Activated CD8-positive, alpha-beta memory T cell treated with anti-CD3 and anti-CD28 coated beads, Interleukin-2, amount 10 ng/mL, durations not matched to agents 7 days and 5 days (primary cell): ENCODE measurements at places on chromosomes 3 and 15. TPM values are rescaled to one million over a fixed set of nuclear protein-coding genes. Genes with fewer than 3 reads are reported as not detected.

DNA sequence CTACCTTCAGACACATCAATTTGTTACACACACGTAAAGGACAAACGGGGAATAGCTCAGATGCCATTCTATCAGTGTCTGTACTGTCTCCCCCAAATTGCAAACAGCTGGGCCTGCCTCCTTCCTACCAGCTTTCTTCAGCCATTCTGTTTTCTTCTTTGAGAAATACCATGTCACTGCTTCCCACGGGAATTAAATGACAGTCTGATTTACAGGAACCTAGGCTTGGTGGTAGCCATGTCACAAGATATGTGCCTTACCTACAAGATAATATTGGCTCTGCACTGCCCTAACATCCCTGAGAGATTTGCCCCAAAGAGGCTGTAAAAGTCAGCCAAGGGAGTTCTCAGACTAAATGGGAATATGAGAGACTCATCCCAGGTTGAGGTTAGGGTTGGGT lies 308.3 kb downstream of the LRTM1 start:
- DNase-seq = no peak

DNA sequence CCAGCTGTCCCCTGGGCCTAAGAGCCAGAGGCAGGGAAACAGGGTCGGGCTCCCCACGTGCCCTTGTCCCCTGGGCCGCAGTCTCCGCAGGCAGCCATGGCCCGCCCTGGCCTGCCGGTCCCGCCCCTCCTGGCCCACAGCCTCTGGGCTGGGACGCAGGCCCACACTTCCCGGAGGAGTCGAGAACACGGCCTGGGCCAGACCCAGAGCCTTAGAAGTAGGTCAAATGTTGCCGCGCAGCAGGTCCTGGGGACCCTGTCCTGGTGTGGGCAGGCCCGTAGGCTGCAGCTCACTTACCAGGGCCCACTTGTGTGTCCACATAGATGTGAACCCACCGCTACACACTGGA lies 4.3 kb upstream of the MYL3 start:
- DNase-seq = no peak

- no peak for DNase-seq
These were observed 34.0 kb downstream of the MINDY4B start for GRCh38 chr3:150871192-150871591.

DNA sequence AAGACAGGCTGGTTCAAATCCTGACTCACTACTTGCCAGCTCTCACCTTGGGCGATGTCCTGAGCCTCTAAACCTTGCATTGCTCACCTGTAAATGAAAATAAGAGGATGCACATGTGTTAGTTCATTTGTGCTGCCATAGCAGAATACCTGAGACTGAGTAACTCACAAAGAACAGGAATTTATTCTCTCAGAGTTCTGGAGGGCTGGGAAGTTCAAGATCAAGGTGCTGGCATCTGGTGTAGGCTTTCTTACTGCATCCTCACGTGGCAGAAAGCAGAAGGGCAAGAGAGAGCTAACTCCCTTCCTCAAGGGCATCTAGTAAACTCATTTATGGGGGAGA lies 222.7 kb downstream of the MTHFS start:
- no peak for DNase-seq

GRCh38 chr15:73965094-73965757 lies 26.9 kb downstream of the STOML1 start:
- no peak for DNase-seq

GRCh38 chr15:79403501-79403900 lies 28.6 kb upstream of the MINAR1 start:
- DNase-seq = no peak

ISLR2 gene
- total RNA-seq = 0.14 TPM

RLBP1 gene
- not detected for total RNA-seq
